ENCODE measurements at places on chromosomes 1 and 21. TPM values are rescaled to one million over a fixed set of nuclear protein-coding genes. Genes with fewer than 3 reads are reported as not detected.

DNA sequence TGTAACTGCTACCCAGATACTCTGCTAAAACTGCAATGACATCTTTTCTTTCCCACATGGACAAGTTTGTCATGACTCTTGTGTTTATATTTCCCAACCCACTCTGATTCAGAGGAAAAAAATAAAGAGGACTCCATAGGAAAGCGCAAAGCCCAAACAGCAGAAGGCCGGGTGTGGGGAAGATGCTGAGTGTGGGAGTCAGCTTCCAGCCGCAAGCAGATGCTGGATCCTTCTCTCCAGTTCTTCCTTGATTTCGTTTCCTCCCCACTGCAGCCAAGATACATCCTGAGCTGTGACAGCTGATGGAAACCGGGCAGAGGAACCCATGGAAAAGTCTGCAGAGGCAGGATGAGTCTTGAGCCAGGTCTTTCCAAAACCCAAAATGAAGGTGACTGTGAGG is 498.2 kb downstream of the PLPP3 start:
- H3K36me3 ChIP-seq, result no peaks in the 10 kb centered on the region
- H3K4me3 ChIP-seq, result no peak overlapping the region
- H3K27ac ChIP-seq, result peak overlapping the region; percentile 83
- DNase-seq, result peak; percentile 65

CRABP2 gene
- total RNA-seq, result 0.98 TPM

GRCh38 chr1:209653915-209654351 is 1.7 kb upstream of the LAMB3 start:
- H3K4me3 ChIP-seq, result peak overlapping the region; percentile 37
- peaks cover 27% of the 10 kb centered on the region for H3K36me3 ChIP-seq
- H3K27ac ChIP-seq, result peak overlapping the region; percentile 99
- DNase-seq, result peak; percentile 71
- H3K4me1 ChIP-seq, result peaks cover 85% of the 10 kb centered on the region

MAP10 gene
- total RNA-seq, result not detected

MMEL1 gene
- total RNA-seq, result not detected

- H3K27me3 ChIP-seq, result no peaks in the 10 kb centered on the region
- H3K36me3 ChIP-seq, result peaks cover 7% of the 10 kb centered on the region
- peak overlapping the region; percentile 95 for H3K27ac ChIP-seq
Measured at GRCh38 chr1:93446837-93447451, 974 bp upstream of the FNBP1L start.

- no peaks in the 10 kb centered on the region for H3K27me3 ChIP-seq
- H3K4me1 ChIP-seq, result peaks cover 41% of the 10 kb centered on the region
- H3K27ac ChIP-seq, result peak overlapping the region; percentile 65
- H3K36me3 ChIP-seq, result peaks cover 15% of the 10 kb centered on the region
- H3K4me3 ChIP-seq, result no peak overlapping the region
- DNase-seq, result peak; percentile 79
Measured at GRCh38 chr1:6854166-6854565, 68.9 kb downstream of the CAMTA1 start.

DNA sequence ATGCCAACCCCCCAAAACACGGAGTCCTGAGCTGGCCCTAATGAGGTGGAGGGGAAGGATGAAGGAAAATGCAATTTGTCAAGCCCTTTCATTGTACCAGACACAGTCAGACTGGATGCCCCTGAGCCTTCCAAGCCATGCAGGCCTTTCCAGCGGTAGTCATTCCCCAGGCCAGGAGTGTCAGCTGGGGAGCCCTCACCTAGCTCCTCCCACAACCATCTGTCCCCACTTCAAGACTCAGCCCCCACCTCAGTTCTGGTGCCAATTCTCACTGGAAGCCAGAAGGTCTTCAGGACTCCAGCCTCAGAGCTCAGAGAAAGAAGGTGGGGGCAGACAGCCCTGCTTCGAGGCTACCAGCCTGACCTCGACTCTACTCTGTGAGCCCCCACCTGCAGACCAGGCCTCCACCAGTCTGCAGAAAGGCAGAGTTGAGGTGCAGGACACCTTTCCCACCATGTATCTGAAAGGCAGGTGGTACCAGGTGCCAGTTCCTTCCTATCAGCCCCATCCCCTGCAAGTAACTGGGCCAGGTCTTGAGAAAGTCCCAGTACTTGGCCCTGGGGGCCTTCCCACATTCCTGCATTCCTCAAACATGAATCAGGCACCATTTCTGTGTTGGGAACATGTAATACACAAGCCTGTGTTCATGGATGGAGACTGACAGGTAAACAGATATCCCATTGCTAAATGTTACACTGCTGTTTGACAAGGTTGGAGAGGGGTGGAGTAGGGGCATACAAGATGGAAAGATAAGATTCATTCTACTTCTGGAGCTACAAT is 180.6 kb upstream of the EDN2 start:
- no peak overlapping the region for H3K4me3 ChIP-seq
- no peaks in the 10 kb centered on the region for H3K36me3 ChIP-seq
- peaks cover 3% of the 10 kb centered on the region for H3K27me3 ChIP-seq
- peak overlapping the region; percentile 68 for H3K27ac ChIP-seq

KIF21B gene
- total RNA-seq, result 9.5 TPM

KRTAP20-1 gene
- not detected for total RNA-seq

GRCh38 chr1:30342535-30343141 is 380.7 kb downstream of the MATN1 start:
- H3K27me3 ChIP-seq, result peaks cover 43% of the 10 kb centered on the region
- H3K36me3 ChIP-seq, result no peaks in the 10 kb centered on the region
- no peaks in the 10 kb centered on the region for H3K4me1 ChIP-seq
- H3K27ac ChIP-seq, result no peak overlapping the region
- no peak overlapping the region for H3K4me3 ChIP-seq

DNA sequence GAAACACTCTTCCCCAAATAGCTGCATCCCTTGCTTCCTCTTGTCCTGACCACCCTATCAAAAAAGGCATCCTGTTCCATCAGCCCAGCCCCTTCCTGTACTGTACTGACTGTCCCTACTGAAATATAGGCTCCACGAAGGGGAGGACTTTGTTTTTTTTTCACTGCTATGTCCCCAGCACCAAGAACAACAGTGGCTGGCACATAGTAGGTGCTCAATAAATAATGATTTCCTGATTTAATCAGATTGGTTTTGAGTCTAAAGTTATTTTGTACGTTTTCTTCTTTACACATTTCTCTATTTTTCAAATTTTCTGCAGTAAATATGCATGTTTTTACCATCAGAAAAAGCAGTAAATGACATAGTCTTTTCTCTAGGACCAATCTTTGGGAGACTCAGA is 73.9 kb downstream of the CD58 start:
- H3K4me1 ChIP-seq, result peaks cover 17% of the 10 kb centered on the region
- H3K27me3 ChIP-seq, result no peaks in the 10 kb centered on the region
- peak overlapping the region; percentile 32 for H3K27ac ChIP-seq
- DNase-seq, result no peak
- H3K4me3 ChIP-seq, result no peak overlapping the region
- no peaks in the 10 kb centered on the region for H3K36me3 ChIP-seq

C1orf226 gene
- total RNA-seq, result 3.1 TPM

KCNAB2 gene
- 13.3 TPM for total RNA-seq

TNFRSF18 gene
- not detected for total RNA-seq

DNA sequence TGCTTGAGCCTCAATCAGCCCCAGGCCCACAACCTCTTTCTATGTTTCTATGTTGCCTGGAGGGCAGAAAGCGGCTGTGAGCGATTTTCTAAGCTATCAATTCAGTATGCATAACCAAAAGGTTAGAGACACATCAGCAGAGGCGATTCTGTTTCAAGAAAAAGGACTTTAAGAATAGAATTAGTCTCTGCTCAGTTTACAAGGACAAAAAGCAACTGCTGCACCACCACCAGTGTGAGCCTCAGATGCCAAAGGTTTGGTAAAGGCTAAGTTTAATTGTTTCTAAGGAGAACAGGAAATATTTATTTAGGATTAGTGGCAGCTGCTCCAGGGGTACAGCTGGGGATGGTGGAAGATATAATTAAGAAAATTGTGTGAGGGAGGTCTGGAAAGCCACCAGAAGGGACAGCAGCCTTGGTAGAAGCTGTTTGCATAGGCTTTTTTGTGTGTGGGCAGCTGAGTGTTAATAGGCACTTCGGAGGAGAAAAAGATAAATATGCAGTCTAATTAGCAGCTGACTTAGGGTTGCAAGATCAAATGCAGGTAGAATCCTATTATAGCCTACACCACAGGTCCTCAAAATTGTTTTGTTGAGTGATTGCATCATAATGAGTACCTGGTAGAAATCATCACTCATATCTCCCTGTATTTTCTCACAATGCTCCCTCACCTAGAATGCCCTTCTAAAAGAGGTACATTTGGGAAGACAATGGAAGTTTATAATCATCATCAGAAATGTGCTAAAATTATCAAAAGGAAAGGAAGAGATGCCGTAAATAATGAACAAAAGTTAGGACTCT is 35.8 kb downstream of the ZC3H11B start:
- H3K4me3 ChIP-seq, result no peak overlapping the region
- H3K4me1 ChIP-seq, result no peaks in the 10 kb centered on the region
- no peak overlapping the region for H3K27ac ChIP-seq
- no peak for DNase-seq

TRMT1L gene
- 23.4 TPM for total RNA-seq

- DNase-seq, result peak; percentile 43
- H3K27me3 ChIP-seq, result no peaks in the 10 kb centered on the region
- peak overlapping the region; percentile 23 for H3K27ac ChIP-seq
- peaks cover 21% of the 10 kb centered on the region for H3K4me1 ChIP-seq
- peak overlapping the region; percentile 77 for H3K4me3 ChIP-seq
- H3K36me3 ChIP-seq, result peaks cover 16% of the 10 kb centered on the region
Measured at GRCh38 chr21:46667741-46668380, 32.4 kb downstream of the PRMT2 start.

GRCh38 chr1:221392453-221392852 is 349.4 kb downstream of the DUSP10 start:
- H3K4me1 ChIP-seq, result peaks cover 39% of the 10 kb centered on the region
- H3K4me3 ChIP-seq, result no peak overlapping the region
- peak overlapping the region; percentile 50 for H3K27ac ChIP-seq
- H3K36me3 ChIP-seq, result peaks cover 7% of the 10 kb centered on the region
- peak; percentile 98 for DNase-seq

DNA sequence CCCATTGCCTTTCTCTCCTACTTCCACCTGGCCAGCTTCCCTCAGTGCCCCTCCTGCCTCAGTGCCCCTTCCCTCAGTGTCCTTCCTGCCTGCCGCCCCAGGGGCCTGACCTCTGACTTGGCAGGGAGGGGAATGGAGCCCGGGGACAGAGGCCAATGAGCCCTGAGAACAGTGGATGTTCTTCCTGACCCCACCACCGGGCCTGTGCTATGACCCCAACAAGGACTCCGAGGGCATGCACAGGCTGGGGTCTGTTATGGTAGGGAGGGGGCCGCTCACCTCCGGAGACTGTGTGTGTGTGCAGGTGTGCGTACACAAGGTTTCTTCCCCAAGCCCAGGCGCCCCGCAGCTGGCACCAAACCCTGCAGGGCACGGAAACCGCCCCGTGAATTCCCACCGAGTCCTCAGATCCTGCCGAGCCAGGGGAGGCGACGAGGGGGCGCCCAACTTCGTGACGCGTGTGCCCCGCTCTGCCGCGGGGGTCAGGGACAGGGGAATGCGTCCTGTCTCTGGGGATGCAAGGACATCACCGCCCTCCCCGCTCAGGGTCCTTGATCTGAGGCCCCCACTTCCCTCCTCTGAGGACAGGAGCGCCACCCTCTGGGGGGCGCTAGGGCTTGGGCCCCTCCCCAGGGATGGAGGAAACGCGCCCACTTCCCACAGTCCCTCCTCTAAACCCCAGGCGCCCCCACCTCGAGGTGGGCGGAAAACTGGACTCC is 766 bp downstream of the RAP1GAP start:
- no peak overlapping the region for H3K4me3 ChIP-seq
- peaks cover 18% of the 10 kb centered on the region for H3K36me3 ChIP-seq
- H3K27me3 ChIP-seq, result no peaks in the 10 kb centered on the region
- no peak for DNase-seq
- H3K27ac ChIP-seq, result no peak overlapping the region
- H3K4me1 ChIP-seq, result no peaks in the 10 kb centered on the region

DNA sequence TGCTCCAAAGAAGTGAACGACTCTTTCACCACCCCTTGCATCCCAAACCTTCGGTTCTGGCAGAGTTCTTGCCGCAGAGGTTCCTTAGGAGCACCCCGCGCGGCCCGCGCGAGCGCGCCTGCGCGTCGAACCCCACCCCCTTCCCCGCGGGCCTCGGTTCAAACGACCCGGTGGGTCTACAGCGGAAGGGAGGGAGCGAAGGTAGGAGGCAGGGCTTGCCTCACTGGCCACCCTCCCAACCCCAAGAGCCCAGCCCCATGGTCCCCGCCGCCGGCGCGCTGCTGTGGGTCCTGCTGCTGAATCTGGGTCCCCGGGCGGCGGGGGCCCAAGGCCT is at the start of gene C1orf56:
C1orf56 (plus strand) TSS at position 161 of the 334 bp plus-strand sequence; CDS start at position 258, 97 bp downstream.
- peak; percentile 61 for DNase-seq
- peaks cover 21% of the 10 kb centered on the region for H3K4me1 ChIP-seq
- no peaks in the 10 kb centered on the region for H3K27me3 ChIP-seq
- H3K27ac ChIP-seq, result peak within 1 kb of the TSS; percentile 79
- peak within 1 kb of the TSS; percentile 85 for H3K4me3 ChIP-seq

- H3K4me3 ChIP-seq, result no peak overlapping the region
- no peak overlapping the region for H3K27ac ChIP-seq
- no peak for DNase-seq
- no peaks in the 10 kb centered on the region for H3K27me3 ChIP-seq
- no peaks in the 10 kb centered on the region for H3K4me1 ChIP-seq
- H3K36me3 ChIP-seq, result peaks cover 4% of the 10 kb centered on the region
Measured at GRCh38 chr1:61269602-61270001, 187.2 kb downstream of the NFIA start.

- H3K36me3 ChIP-seq, result peaks cover 34% of the 10 kb centered on the region
- DNase-seq, result no peak
- H3K4me1 ChIP-seq, result peaks cover 11% of the 10 kb centered on the region
- no peaks in the 10 kb centered on the region for H3K27me3 ChIP-seq
- no peak overlapping the region for H3K4me3 ChIP-seq
Measured at GRCh38 chr1:26537951-26538352, 8.4 kb downstream of the RPS6KA1 start.

- no peak overlapping the region for H3K4me3 ChIP-seq
- no peak for DNase-seq
- H3K27ac ChIP-seq, result no peak overlapping the region
- H3K36me3 ChIP-seq, result peaks cover 5% of the 10 kb centered on the region
Measured at GRCh38 chr1:54272134-54272533, 72.2 kb downstream of the MRPL37 start.

TCP10L gene
- not detected for total RNA-seq

RHD gene
- total RNA-seq, result not detected

DNA sequence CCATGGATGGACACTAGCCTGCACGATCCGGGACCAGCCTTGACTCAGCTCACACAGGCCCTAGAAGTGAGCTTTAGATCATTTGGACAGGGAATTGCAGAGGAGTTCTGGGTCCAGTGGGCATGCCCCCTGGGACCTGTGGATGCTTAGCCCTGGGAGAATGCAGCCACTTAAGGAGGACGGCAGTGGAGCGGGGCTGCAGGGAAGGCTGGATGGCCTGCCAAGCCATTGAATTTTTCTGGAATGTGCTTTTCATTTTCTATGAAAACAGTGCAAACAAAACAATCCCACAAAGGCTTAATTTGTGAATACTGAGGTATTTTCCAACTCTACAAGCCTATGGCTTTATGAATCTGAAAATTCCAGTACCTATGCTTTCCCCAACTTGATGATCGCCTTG is 80.4 kb upstream of the GCLM start:
- peaks cover 17% of the 10 kb centered on the region for H3K4me1 ChIP-seq
- DNase-seq, result no peak
- H3K36me3 ChIP-seq, result no peaks in the 10 kb centered on the region
- no peaks in the 10 kb centered on the region for H3K27me3 ChIP-seq
- H3K4me3 ChIP-seq, result no peak overlapping the region
- H3K27ac ChIP-seq, result no peak overlapping the region

Measured in MCF 10A (cell line).